CD4-positive, alpha-beta memory T cell (primary cell): ENCODE measurements at places on chromosomes 11 and 22. TPM values are rescaled to one million over a fixed set of nuclear protein-coding genes. Genes with fewer than 3 reads are reported as not detected.

RIBC2 gene
- not detected for total RNA-seq

DMC1 gene
- total RNA-seq: 1.1 TPM

NXPE2 gene
- total RNA-seq: not detected

MS4A12 gene
- total RNA-seq: not detected

TBX10 gene
- not detected for total RNA-seq

ACR gene
- not detected for total RNA-seq

OR51B4 gene
- total RNA-seq: not detected

MMP13 gene
- total RNA-seq: not detected
